Substantia nigra (tissue), 51 donors: ENCODE measurements at places on chromosomes 5 and 9.
A peak's percentile ranks its signal among the peaks of the same experiment; 100 is the strongest.

DNA sequence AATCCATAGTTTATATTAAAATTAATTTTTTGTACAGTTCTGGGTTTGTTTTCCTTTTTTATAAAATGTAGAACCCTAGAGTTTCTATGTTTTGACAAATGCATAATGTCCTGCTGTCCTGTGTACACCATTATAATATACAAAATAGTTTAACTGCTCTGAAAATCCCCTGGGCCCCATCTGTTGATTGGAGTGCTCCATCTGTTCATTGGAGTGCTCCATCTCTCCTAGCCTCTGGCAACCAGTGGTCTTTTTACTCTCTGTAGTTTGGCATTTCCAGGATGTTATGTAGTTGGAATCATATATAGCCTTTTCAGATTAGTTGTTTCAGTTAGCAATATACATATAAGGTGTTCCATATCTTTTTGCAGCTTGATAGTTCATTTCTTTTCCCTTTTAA lies 31.2 kb downstream of the JMY start:
- no peak for DNase-seq

DNA sequence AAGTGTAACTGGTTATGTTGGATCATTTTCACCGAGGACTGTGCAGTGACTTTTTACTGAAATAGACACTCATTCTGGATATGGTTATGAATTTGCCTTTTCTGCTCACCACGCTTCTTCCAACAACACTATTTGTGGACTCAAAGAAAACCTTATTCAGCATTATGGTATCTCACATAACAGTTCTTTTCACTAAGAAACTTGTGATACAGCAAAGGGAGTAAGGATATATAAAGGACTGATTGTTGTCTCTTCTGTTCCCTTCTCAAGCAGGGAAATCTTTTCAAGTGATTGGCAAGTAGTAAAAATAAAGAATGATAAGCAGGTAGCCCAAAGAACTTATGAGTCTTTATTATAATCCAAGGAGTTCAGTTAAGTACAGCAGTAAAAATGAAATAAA lies 131.5 kb upstream of the SV2C start:
- DNase-seq: no peak

DNA sequence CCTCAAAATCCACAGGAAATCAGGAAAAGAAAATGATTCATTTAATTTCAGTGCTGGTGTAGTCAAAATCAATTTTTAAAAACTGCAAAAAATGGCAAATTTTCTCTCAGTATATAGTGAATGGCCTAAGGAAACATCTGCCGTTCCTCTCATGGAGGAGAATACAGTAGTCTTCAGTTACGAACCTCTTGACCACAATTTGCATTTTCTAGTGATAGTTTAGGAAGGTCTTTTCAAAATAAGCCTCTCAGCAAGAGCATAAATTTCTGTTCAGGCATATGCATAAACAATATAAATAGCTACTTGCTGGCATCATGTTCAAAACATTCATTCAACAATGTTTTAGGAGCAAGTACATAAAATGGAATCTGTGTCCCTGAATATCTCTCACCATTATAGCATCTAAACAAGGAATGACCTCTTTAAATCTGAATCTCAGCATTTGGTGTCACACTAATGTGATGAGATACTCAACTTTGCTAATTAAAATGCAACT lies 33.5 kb downstream of the HAPLN1 start:
- DNase-seq: no peak

- DNase-seq: no peak
These were observed 631.7 kb upstream of the CDH6 start for GRCh38 chr5:30561771-30562170.

DNA sequence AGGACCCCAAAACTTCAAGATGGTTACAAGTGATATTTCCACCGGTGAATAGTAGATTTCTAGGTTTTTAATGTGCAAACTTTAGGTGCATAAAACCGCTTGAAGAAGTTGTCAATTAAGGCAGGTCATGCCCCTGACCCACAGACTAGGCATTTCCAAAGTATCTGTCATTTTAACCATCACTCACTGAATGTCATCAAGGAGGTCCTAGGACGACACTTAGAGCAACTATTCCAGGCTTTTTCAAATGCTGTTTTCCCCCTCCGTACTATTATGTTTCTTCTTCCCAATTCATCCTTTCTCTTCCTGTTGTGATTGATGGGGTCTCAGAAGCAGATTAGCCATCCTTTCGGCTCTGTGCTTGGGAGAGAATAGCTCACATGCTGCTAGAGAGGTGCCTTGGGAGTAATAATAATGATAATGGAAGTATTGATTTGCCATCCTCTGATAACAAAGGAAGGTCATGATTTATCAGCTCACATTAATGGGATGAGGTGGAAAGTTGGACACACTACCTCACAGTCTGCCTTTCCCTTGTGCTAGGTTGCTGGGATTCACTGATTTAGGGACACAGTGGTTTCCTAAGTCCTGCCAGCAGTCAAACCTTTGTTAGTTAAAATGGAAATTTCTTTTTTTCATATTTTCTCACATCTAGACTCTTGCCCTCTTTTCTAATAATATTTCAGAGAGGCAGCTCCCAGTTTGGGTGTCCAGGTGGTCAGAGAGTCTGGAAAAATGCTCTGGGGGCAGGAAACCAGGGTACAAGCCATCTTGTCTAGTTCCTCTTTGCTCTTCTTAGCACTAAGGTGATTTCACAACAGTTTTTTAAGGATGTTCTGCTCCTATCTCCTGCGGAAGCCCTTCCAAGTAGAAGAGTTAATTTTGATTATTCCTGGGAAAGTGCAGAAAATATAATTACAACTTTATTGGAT lies 67.0 kb downstream of the PTTG1 start:
- DNase-seq: no peak

DNA sequence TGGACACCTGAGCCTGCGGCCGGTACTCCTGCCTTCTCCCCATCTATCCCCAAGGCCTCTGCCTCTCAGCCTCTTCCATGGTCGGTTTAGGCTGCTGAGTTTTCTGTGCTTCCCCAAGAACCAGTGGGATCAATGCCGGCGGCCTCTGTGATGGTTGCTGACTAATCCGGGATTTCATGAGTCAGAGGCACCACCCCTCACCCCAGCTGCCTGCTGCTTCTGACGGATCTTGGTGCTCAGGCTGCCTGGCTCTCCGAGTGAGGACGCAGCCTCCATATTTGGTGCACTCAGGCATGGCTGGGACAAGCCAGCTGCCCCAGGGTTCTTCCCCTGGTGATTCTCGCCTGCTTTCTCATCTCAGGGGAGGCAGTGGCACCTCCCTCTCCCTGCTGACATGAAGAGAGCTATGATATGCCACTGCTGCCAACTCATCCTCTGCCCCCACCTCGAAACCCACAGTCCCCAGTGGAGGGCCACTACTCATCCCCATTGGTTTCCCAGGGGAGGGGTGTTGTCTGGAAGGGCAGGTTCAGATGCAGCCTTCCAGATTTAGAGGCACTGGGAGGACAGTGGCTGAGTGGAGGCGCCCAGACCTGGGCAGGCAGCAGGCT lies 3.3 kb upstream of the MAN1B1 start:
- DNase-seq: no peak

DNA sequence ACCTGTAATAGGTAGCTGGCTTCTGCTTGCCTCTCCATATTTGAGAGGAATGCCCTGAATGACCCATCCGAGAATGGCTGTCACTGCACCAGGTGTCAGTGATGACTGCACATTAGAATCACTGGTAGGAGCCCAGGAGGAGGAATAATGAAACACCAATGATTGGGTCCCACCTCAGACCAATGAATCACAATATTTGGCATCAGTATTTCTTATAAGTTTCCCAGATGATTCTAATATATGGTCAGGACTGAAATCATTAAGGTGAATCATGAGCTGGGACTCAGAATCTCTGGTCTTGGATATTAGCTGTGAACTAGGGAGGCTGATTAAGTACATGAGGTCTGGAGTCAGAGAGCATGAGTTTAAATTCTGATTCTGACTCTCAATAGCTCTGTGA lies 23.4 kb downstream of the ARSB start:
- no peak for DNase-seq

DNA sequence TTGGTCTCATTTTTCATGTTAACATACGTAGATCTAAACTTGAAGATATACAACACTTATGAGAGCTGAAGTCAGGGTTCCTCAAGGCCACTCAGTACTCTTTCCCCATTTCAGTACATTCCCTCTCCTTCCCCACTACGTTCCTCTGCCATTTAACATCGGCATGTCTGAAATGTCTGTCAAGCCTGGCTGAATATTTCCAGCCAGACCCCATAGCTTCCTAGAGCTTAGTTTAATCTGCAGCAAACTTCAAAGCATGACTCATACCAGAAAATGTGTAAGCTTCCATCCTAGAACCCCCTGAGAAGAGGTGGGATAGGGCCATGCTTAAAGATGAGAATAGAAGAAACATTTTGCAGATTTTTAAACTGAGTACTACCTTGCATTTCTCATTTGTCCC lies 6.2 kb downstream of the GZMA start:
- no peak for DNase-seq

DNA sequence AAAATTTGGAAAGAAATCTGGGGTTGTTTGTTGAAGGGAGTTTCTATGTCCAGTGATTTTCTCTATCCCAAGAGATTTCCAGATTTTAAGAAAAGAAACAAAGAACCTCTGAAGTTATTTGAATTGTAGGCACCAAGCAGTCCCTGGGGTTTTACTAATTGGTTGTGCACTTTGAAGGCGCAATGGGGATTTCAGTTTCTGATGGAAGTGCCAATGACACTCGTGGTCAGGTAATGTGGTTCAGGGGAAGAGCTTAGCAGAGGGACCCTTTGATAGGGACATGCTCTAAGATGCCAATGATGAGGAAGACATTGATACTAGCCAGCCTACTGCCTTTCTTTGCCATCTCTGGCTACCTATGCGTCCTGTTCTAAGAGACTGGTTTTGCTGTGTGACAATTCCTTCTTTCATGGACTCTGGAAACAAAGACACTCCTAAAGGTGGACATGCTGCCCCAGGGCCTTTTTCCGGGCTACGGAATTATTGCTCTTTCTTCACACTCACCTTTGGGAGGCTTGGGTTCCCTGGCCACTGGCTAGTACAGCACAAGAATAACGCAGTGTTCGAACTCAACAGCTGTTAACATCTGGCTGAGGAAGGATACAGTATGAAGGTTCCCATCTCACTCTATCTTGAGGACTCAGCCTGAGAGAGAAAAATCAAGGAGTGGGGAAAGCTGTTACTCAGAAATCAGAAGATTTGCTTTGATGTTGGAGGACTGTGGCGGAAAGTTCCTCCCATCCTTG lies 6.9 kb upstream of the TRAF1 start:
- no peak for DNase-seq

GRCh38 chr5:74212336-74212735 lies 428.2 kb downstream of the ENC1 start:
- DNase-seq: no peak

DNA sequence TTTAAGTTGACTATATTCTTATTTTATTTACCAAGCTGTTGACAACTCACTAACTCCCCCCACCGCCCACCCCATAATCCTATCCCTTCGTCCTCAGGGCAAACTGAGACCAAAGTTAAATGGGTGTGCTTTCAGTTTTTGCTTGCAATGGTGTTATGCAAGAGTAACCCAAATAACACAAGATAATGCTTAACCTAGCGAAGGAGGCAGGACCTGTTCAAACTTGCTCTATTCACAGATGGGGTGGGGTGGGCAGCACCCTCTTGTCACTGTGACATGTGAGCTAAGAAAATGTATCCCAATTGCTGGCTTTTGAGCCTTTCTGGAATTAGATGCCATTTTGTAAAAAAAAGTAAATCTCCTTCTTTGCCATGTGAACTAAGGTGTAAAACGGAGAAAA lies 40.4 kb downstream of the GLIS3 start:
- no peak for DNase-seq

- DNase-seq: no peak
These were observed 6.0 kb downstream of the CDX1 start for GRCh38 chr5:150172556-150172955.

- DNase-seq: no peak
These were observed 26.9 kb downstream of the TICAM2 start for GRCh38 chr5:115575167-115576070.

DNA sequence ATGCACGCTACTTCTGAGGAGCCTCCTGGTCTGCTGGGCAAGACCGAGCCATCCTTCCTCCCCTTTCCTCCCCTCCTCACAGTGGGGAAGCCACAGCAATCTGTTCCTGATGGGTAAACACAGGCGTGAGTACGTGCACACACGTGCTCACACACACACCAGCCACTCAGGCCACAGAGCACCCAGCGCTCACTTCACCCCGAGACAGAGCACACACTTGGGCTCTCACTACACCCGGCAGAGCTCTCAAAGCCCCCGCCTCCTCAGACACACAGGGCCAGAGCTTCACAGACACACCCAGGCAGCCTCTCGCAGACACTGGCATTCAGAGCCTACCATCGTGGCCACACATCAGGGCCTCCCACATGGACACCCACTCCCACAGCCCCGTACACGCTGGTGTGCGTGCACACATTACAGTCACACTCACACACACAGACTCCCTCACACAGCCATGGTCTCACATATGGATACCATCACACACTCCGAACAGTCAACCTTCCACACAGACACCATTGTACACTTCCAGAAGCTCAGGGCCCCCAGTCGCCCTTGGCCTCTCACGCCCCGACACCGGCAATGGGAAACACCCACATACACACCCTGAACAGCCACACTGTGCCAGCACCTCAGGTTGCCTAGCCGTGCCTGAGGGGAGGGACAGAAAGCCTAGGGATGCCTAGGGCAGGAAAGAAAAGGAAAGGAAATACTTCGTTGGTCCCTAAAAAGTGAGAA lies 13.5 kb downstream of the CNTFR start:
- DNase-seq: no peak

- no peak for DNase-seq
These were observed 37.8 kb upstream of the ATP6V1G1 start for GRCh38 chr9:114549697-114550330.

DNA sequence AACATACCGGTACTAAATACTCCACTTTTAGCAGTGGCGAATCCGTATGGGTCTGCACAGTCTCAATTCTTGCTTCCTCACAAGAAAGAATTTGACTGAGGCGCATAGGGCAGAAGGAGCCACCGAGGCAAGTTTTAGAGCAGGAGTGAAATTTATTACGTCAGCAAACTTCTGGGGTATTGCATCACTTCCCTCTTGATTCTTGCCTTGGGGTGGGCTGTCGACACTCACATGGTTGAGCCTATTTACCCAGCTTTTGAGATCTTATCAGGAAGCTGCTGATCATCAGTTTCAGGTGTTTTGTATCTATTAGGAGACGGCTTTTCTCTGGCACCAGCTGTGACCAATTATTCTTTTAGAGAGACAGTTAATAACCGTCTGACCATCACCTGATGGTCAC lies 111.5 kb upstream of the CCNH start:
- no peak for DNase-seq

GRCh38 chr9:134243778-134244467 lies 79.6 kb upstream of the RNU6ATAC start:
- peak; percentile 39 for DNase-seq

GRCh38 chr5:163578652-163579051 lies 73.2 kb downstream of the MAT2B start:
- no peak for DNase-seq
